ENCODE measurements at places on chromosomes 2 and 18.

- no peak for DNase-seq
Observed at GRCh38 chr2:14364471-14364870, 268.0 kb upstream of the LRATD1 start.

DNA sequence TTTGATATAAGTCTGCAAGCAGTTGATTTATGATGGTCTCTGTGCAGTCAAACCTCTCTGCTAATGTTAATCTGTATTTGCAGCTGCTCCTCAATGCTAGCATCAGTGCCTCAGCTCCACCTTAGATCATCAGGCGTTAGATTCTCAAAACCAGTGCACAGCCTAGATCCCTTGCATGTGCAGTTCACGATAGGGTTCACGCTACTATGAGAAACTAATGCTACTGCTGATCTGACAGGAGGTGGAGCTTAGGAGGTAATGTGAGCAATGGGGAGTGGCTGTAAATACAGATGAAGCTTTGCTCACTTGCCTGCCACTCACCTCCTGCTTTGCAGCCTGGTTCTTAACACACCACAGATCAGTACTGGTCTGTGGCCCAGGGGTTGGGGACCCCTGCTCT lies 18.4 kb downstream of the RBKS start:
- DNase-seq = no peak

DNA sequence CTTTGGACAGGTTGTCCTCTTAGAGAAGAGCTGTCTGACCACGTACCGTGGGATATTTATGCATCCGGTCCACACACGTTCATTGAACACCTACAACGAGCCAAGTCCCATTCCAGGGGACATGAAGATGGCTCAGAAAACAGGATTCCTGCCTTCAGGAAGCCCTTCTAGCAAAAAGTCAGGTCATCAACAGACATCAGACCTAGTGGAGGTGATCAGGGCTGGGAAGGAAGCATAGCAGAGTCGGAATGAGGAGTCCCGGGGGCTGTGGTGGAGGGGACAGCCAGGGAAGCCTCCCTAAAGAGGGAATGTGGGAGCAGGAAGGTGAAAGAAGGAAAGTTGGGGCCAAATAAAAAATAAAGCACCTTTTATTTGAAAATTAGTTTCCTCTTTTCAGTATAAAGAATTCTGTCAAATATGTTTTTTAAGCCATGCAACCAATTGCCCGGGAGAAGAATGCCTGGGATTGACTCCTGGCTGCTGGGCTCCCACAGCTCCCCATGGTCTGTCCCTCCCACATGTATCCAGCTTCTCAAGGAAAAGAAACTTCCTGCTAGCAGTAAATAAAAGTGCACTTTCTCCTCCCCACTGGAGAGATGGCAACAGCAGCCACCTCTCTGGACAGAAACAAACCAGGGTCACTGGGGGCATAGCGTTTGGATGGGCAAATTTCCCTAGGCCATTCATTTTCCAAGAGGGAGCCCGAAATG lies 144.8 kb downstream of the SMAD7 start:
- DNase-seq = peak; percentile 50

DNA sequence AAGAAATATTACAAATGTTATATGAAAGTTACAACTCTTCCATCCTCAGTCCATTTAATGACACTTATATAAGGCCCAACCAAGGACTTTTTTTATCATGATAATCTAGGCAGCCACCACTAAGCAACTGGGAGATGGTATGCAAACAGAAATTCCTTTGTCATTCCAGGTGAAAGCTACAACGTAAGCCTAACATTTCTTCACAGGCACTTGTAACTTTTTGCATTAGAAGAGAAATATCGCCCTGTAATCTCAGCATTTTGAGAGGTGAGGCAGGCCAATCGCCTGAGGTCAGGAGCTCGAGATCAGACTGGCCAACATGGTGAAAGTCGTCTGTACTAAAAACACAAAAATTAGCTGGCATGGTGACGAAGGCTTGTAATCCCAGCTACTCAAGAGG lies 581.2 kb upstream of the SLC8A1 start:
- no peak for DNase-seq

GRCh38 chr18:60892441-60892840 lies 440.8 kb upstream of the CDH20 start:
- no peak for DNase-seq

DNA sequence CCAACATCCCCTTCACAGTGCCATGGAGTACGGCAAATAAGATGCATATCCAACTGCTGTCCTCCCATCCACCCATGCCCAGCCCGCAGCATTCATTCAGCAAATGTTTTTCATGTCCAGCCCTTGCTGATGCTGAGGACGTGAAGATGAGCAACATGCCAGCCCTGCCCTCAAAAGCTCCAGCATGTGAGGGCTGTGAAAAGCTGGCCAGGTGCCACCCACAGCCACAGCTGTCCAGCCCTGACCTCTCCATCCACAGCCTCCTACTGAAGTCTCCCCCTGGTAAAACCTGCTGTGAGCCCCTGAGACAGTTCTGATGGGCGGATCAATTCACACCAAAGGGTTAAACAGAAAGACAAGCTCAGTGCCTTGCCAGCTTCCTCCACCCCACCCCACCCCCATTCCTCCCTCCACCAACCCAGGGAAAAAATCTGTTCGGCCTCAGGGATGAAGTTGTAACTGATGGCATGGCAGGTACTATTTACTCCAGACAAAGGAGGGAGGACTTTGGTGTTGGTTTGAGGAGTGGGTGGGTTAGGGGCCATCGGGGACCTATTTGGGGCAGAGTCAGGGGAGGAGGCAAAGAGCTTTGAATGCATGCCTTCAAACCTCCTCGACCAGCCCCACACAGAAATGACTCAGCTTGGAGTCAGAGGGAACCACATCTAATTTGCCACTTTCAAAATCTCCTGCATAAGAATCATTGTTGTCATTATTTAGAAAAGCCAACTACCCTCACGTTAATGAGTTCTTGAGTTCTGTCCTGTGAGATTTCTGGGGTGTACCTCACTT lies 4.3 kb downstream of the ZBTB7C start:
- peak; percentile 98 for DNase-seq

DNA sequence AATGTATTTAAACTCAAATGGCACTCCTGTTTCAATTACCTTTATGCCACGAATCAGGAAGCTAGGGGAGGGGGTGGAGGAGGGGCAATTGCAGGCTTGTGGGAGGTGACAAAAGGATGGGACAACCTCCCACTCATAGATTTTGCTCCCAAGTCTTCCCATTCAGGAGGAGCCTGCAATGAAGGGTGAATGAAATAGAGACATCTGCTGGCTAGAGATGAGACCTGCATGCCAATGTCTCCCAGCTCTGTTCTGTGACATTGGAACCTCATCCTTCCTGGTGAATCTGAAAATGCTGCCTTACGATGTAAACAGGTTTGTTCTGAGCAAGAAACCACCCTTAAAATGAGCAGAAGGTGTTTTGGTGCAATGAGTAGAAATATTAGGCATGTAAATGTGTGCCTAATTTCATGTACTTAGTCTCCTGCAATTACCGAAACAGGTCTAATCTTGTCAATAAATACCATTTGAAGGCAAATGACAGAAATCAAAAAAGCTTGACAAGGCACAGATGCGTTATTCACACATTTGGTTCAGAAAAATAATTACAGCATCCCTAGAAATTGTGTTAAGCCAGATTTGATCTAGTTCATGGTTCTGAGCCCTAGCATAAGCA lies 2.7 kb upstream of the PID1 start:
- DNase-seq = peak; percentile 92

GRCh38 chr2:46982351-46983064 lies 66.9 kb upstream of the MCFD2 start:
- no peak for DNase-seq

- DNase-seq = no peak
Observed at GRCh38 chr2:7424481-7424880, 507.3 kb downstream of the RNF144A start.

DNA sequence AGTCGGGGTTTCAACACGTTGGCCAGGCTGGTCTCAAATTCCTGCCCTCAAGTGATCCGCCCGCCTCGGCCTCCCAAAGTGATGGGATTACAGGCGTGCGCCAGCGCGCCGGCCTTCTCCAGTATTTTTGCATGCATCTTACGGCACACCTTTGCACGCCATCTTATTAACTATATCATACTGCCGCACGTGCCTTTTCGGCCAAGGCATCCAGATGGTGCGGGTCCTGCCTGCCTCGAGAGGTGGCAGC lies 765 bp upstream of the ING5 start:
- DNase-seq = no peak

DNA sequence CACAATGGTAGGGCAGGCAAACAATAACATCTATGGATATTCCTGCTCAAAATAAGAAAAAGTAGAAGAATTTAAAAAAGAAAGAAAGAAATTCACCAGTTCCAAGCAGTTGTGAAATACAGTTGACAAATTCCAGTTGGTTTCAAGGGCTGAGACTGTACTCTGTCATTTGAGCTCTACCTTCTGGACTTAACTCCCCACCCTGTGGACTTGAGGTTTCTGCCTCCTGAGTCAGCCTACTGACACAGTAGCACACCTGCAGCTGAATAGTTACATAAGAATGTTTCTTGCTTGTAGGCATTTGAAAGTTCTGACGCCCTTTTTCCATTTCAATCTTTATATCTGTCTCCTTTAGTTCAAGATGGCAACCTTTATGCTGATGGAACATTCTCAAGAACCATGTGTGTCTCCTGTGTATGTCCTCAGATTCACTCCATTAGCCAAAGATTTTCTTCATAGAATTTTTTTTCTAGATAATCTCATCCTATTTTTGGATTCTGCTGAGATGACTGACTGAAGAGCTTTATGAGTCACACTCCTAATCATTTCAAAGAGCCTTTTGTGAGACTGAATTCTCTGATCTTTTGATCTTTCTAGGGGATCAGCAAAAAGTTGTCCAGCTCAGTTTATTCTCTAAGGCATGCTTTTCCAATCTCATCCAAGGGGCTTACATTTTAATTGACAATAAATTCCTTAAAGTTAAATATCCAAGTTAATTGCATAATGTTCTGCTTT lies 19.1 kb downstream of the NETO1 start:
- no peak for DNase-seq

GRCh38 chr2:115910270-115910669 lies 1467.8 kb downstream of the DPP10 start:
- DNase-seq = no peak

- DNase-seq = no peak
Observed at GRCh38 chr2:32832821-32833220, 113.9 kb upstream of the LTBP1 start.

- no peak for DNase-seq
Observed at GRCh38 chr2:18552351-18553077, 7.9 kb downstream of the RDH14 start.

DNA sequence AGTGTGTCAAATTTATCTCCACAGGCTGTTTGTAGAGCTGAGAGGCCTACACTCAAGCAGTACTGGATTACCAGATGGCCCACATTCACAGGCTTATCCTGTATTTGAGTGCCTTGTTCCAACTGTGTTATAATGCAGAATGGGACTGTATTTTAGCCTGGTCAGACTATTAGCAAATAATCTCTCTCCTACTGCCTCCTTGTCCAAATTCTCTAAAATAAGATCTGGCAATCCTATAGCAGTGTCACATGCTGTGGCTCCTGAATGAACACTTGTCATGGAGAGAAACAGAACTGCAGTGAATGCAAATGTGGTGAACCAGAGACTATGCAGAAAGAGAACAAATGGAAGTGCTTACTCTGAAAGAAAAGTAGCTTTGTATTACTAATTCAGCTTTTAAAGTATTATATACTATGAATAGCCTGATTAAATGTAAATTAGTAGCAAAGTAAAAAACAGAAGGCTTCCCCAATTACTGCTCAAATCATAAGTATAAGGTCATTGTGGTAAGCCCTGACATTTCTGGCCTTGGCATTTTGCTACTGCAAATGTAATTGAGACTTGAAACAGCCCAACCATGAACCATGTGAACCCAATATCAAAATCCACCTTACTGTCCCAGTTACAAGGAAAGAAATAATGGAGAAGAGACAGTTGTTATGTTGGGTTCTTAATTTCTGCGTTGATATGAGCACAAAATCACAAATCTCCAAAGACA lies 80.0 kb downstream of the MAP4K3 start:
- no peak for DNase-seq

GRCh38 chr18:13528739-13529392 lies 197.5 kb downstream of the FAM210A start:
- DNase-seq = no peak

DNA sequence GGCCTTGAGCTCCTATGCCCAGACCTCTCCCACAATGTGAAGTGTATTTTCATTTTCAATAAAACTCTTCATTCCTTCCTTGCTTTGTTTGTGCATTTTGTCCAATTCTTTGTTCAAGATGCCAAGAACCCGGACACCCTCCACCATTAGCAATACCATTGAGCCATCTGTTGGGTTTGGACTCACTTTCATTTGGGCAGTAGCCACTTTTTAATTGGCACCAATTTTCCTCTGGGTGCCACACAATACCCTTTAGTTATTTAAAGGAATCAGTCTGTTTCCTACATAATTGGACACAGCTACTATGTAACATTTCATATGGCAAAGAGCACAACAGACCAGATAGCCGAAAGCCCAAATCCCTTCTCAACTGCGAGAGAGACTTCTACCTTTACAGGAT lies 22.5 kb upstream of the SLC35G4 start:
- DNase-seq = no peak

GRCh38 chr18:23992089-23992940 lies 22.2 kb upstream of the TTC39C start:
- no peak for DNase-seq

DNA sequence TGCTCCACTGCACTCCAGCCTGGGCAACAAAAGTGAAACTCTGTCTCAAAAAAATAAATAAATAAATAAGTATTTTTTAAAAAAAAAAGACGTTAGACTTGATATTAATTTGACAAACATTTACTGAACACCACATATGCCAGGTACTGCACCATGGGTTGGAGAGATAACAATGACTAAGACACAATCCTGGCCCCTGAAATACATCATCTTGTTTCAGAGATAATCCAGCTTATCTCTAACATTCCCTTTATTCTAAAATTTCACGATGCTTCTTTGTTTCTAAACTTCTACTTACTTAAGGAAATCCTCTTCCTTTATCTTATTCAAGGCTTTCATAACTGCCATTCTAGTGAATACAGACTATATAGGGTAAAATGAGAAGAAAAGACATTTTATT lies 55.0 kb upstream of the PEX13 start:
- DNase-seq = no peak

- no peak for DNase-seq
Observed at GRCh38 chr2:215019521-215020145, 118.8 kb downstream of the ABCA12 start.

DNA sequence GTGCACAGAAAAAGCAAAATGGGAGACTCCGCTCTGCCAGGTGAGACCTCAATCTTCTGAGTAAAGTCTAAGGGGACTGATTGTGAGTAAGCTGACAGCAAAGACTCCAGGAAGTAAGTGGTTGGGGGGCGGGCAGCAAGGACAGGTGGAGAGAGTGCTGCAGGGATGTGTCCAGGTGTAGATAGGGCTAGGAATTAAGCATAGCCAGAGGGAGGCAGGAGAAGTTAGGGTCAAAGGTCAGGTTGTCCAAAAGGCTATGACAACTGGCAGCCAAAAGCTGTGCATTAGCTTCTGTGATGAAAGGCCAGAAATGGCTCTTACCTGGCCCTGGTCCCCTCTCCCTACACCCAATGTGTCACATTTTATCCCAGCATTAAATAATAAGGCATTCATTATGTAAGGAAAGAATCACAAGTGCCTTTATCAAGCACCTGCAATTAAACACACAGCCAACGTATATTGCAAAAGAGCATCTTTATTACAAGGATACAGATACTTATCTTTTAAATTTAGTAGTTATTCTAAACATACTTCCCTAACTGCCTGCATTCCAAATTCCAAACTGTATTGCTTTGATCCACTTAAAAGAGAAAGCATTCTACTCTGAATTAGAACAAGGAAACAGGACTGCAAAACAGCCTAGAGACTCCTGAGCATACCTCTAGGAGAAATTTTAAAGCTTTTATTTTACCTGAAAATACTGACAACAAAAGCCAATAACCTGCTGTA lies 247.9 kb downstream of the IRS1 start:
- DNase-seq = no peak
